Right atrium auricular region (tissue), 2 donors: ENCODE measurements at places on chromosomes 7 and 10.

DNA sequence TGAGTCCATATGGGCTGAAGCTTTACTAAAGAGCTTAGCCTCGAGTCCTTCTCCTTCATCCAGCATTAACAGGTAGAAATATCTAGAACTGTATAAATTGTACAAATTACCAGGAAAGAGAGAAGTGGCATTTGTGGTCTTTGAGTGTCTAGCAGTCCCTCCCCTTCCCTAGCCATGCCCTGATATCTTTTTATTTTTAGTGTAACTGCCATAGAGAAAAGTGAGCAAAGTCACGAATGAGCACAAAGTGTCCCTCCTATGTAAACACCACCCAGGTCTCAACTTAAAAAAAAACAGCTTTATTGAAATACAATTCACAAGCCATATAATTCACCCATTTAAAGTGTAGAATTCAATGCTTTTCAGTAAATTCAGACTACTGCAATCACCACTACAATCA, 339.0 kb upstream of the ZMIZ1 start:
- peaks cover 12% of the 10 kb centered on the region for H3K4me1 ChIP-seq
- no peak overlapping the region for H3K4me3 ChIP-seq
- no peak for DNase-seq
- no peak overlapping the region for H3K27ac ChIP-seq
- no peaks in the 10 kb centered on the region for H3K27me3 ChIP-seq

DNA sequence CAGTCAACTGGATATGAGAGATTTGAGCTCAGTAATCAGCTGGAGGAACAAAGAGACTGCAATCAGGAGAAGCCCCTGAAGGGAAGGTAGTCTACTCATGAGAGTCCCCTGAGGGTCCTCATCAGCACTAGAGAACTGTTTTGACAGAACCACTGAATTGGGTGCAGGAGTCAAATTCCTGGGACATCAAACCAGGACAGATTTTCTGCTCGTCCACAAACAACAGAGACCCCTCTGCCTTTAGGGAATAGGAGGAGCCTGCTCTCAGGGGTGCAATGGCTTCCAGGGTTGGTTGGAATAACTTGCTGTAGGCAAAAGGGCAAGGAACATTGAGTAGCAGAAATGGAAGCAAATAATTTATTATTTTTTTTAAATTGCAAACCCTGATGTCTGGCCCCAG, 21.9 kb upstream of the NEUROD6 start:
- H3K27me3 ChIP-seq: no peaks in the 10 kb centered on the region
- no peaks in the 10 kb centered on the region for H3K36me3 ChIP-seq
- no peaks in the 10 kb centered on the region for H3K4me1 ChIP-seq
- no peak overlapping the region for H3K4me3 ChIP-seq
- DNase-seq: no peak

GRCh38 chr7:116955801-116956476, 2.6 kb downstream of the ST7 start:
- no peaks in the 10 kb centered on the region for H3K27me3 ChIP-seq
- no peak for DNase-seq
- no peaks in the 10 kb centered on the region for H3K4me1 ChIP-seq
- no peak overlapping the region for H3K4me3 ChIP-seq

DNA sequence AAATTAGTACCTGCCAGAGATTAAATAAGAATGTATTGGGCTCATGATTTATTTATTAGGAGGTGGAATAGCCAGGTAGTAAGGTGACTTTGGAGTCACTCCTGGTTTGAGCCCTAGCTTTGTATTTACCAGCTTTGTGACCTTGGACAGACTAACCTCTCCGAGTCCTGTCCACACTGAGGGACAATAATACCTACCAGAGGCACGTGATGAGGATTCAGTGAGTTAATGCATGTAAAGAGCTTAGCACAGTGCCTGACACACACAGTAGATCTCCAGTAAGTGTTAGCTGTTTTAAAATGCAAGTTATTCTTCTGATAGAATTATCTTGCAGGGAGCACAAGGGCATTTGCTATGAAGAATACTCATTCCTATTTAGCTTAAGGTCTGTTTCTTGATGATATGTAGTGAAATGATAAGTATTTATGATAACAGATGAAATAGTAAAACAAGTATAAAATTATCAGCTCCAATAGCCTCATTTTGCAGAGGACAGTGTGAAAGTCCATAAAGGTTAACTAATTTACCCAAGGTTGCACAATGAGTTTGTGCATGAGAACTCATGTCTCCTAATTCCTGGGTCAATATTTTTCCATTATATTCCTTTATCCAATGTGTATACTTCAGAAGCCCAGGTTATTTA, 36.4 kb downstream of the RABGEF1 start:
- H3K36me3 ChIP-seq: peaks cover 37% of the 10 kb centered on the region
- H3K4me1 ChIP-seq: no peaks in the 10 kb centered on the region
- H3K4me3 ChIP-seq: no peak overlapping the region
- no peak for DNase-seq
- no peaks in the 10 kb centered on the region for H3K27me3 ChIP-seq
